ENCODE measurements at places on chromosomes 4 and X.

DNA sequence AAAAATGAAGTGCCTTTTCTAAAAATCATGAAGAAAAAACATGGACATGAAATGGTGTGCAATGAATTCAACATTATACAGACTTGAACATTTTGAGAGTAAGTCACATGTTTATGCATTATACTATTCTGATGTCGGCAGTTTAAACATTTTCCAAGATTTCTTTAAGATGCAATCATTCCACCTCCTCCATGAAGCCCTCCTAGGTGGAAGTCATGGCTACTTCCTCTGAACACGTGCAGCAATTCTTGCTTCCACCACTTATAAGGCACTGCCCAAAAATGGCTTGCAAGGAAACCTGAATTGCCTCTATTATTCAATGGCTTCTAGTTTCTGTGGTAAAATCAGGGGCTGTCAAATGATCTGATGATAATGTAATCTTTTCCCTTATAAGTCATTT, 25.8 kb downstream of the IGFBP7 start:
- no peak for DNase-seq

- no peak for DNase-seq
Measured at GRCh38 chr4:152394791-152395190, 141.1 kb downstream of the FBXW7 start.

GRCh38 chrX:109936114-109936513, 66.8 kb upstream of the TMEM164 start:
- DNase-seq, result no peak

GRCh38 chr4:75101906-75102786, 169.2 kb downstream of the PARM1 start:
- DNase-seq, result no peak

GRCh38 chr4:17719106-17719505, 62.3 kb downstream of the FAM184B start:
- no peak for DNase-seq
